ENCODE measurements at places on chromosomes 6 and 20.

- DNase-seq: no peak
Observed at GRCh38 chr20:22808628-22809027, 224.3 kb upstream of the FOXA2 start.

- DNase-seq: no peak
Observed at GRCh38 chr20:34557936-34558319, 590 bp upstream of the MAP1LC3A start.

DNA sequence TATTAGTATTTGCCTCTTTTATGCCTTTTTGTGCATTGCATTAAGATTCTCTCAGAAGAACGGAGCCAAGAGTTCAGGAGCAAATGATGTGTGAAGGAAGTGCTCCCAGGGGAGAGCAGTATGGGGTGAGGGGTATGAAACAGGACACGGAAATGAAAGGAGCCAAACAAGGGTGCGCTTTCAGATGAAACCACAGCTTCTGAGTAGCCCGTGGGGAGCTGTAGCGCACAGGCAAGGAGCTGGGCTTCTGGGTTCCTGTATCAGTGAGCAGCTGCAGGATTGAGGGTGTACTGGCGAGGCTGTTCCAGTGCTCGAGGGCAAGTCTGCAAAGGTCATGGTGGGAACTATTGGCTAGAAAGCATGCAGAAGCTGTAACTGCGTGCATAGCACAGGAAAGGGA, 25.4 kb downstream of the ANKEF1 start:
- DNase-seq: no peak

- DNase-seq: no peak
Observed at GRCh38 chr6:14930366-14930989, 315.4 kb upstream of the JARID2 start.

DNA sequence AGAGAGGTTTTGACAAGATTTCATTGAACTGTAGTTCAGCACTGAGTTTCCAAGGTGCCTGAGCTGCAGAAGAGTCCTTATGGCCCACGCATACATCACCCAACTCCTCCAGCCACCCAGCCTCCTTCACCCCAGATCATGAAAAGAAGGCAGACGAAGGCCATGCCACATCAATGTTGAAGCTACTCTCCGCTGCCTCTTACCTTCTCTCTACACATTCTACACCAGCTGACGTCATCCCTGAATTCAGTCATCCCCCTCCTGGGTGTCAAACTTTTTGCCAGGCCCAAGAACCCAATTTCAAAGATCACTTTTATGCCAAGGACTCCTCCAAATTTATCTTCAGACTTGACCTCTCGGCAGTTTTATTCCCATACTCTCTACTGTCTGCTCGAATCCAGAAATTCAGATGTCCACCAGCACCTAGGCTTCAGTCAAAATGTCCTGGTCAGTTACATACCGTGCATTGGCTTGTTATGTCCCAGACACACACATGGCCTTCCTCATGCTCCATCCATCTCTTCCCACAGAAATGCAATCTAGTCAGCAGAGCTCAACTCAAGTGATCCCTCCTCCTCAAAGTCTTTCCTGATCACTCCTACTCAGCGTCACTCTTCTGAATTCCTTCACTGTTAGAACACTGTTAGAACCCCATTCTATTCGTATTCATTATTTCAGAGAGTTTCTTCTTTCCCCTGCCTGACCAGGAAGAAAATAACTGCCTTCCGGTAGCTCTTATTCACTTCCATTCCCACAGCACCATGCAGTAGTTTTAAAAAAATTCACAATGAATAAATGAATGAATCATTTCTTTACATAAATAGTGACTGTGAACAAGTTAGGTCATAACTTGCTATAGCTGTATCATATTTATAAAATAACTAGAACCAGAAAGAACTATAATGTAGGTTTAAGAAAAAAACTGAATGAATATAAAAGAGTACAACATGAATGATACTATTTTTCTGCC, 11.5 kb downstream of the ATXN1 start:
- DNase-seq: no peak

DNA sequence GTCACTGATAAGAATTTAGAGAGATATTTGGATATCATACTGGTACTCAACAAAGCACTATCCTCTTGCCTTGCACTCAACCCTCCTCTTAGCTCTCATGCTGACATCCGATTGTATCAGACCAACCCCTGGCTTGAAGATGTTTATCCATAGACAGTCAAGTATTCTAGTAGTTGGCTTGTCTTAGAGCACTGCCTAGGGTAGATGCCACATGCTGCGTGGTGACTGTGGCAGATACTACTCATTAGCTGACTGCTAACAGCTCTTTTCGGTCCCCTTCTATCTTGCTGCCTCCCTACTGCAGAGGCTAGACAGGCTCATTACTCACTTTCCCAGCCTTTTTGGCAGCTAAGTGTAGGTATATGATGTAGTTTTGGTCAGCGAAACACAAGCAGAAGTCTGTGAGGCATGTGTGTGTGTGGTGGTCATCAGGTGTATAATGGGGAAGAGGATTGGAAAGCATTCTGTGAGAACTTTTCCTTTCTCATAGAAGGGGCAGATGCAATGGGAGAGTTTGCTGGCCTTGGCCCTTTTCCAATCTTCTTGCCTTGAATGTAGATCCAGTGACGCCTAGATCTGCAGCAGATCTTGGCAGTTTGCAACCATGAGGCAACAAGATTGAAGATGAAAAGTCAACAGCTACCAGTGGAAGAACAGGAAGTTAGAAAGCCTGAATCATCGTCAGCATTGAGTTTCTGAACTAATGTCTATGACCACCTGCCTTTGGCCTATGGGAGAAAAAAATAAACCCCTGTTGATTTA, 4.4 kb upstream of the IFNGR1 start:
- no peak for DNase-seq

DNA sequence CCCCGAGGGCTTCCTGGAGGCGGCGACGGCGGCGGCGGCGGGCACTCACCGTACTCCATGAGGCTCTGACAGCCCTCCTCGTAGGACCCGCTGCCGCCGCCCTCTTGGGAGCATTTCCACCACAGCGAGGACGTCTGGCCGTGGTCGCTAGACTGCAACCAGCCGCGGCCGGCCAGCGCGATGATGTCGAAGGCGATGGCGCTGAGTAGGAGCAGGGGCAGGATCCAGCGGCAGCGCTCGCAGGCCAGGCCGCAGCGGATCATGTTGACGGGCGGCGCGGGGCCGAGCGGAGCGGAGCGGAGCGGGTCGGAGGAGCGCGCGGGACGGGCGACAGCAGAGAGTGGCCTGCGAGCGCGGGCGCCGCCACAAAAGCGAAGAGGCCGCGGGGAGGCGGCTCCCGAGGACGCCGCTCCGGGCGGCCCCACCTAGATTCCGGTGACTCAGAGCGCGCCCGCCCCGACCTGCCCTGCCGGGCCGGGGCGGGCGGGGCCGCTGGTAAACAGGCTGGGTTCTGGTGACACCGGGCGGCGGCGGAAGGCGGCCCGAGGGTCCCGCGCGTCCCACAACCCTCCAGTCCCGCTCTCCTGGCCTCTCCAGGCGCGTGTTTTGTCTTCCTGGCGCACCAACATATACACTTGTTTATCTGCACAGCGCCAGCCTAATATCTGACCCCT, at the start of gene PERP:
Gene PERP (minus strand): TSS at position 342 of the 674 bp plus-strand sequence. CDS start 79 bp downstream, at position 263.
- peak; percentile 70 for DNase-seq

DNA sequence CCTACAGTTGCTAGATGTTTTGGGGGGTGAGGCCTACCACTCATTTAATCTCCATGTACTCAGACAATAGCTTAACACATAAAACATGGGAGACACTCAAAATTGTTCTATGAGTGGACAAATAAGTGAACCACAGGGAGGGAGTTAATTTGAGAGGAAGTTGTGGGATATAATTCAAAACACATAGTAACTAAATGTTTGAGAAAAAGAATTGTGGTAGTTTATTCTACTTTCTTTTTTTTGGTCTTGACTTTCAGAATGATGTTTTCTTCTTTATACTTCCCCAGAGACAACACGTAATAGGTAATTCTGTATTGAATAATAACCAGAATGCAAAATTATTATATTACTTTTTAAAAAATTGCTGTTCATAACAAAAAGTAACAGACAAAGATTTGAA, 453.8 kb downstream of the RFPL4B start:
- no peak for DNase-seq

DNA sequence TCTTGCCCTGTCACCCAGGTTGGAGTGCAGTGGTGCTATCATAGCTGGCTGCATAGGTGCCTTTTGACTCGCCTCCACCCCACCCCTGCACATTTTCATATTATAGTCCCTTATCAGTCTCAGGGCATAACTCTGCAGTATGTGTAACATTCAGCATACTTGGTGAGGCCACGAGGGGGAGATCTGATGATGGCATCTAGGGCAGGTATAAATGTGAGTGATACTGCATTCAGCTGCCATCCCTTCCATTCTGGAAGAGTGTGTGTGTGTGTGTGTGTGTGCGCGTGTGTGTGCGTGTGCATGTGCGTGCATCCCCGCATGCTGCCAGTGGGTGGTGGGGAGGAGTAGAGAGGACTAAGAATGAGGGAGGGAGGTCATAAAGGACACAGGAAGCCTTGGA, 81.4 kb downstream of the JARID2 start:
- no peak for DNase-seq

DNA sequence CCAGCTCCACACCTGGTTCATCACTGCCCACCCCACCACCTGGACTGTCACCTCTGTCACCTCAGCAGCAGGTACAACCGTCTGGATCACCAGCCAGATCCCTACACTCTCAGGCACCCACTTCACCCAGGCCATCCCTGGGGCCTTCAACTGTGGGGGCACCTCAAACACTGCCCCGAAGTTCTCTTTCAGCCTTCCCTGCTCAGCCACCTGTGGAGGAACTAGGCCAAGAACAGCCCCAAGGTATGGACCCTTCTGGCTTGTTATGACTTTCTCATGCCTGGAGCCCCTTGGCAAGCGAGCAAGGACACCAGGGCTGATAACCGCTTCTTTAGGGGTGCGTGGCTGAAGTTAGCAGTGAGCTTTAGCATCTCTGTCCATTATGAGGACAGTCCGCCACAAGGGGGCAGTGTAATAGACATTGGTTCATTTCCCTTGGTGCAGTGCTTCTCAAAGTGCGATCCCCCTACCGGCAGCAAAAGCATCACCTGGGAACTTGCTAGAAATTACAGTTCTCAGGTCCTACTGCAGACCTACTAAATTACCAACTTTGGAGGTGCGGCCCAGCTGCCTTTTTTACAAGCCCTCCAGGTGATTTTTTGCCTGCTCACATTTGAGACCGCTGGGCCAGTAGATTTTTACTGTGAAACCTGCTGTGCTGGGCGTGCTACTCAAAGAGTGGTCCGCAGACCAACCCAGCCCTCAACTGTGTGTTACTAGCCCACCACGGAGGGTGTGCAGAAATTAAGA, 32.5 kb downstream of the PNPLA1 start:
- DNase-seq: peak; percentile 82

DNA sequence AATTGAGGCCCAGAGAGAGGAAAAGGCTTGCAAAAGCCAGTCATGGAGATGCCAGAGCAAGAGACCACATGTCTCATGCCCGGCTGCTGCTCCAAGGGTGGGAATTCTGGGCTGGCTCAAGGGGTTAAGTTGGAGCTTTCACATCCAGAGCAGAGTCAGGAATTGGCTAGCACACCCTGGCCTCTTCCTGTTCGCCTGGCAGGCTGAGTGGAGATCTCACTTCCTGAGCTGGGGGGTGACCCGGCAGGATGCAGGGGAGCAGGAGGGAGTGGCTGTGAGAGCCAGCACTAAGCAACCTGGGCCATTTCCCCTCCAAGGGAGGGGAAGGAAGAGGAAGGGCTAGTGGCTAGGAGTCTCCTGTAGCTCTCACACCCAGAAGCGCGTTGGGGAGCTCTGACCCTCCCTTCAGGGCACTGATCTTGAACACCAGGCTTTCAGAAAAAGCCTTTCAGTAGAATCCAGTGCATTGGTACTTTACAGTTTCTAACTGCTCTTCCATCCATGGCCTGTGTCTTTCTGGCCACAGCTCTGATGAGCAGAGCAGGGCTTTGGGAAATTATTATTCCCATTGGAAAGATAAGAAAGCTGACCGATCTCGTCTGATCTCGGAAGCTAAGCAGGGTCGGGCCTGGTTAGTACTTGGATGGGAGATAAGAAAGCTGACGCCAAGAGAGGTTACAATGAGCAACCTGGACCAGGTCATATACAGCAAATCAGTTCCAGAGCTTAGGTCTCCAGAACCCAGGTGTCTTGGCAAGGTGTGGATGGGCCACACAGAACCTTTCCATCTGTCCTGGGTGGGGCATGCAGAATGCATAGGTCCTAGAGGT, 2.2 kb upstream of the CCM2L start:
- DNase-seq: no peak

DNA sequence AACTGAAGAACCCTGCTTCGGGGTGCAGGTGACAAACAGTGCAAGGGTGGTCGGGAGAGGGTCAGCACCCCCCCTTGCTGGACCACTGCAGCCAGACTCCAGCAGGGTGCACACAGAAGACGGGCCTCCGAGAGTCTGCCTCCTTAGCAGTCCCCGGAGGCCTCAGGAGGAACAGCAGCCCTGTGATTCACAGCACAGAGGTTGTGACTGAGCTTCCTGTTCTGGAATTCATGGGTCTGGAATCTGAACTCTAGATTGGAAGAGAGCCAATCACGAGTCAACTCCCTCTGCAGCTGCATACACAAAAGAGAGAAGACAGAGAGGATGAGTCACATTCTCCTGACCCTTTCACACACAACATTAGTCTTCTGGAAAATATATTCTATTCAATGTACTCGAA, 249.0 kb upstream of the OPRM1 start:
- DNase-seq: no peak

DNA sequence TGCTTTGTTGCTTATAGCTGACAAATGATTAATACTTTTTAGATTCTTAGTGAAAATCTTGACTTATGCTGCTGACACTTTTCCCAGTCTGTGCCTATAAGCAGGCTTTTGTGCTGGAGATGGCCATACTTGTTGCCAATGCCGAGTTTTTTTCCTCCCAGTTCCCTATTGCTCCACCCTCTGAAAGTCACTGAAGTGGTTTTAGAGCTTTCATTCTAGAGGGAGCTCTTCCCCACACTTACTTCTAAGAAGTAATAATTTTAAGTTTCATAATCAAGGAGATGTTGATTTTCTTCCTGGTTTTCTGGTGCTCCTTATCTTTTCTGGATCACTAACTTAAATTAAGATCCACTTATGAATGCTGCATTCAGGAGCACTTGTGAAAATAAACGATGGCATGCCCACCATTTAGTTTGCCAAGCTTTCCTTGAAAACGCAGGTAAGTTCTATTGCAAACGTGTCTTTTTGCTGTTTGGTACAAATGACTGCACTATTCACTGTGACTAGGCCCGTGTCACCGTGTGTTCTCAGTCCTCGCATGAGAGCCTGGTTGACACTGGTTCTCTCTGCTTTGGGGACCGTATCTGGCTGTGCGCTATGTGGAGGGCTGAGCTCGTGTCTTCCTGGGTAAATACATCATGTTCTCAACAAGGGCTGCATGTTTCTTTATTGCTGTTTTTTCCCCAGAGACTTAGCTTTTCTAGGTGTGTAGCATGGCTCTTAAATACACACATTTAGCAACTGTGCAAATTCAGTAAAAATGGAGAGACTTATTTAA, 50.2 kb downstream of the GFRA4 start:
- no peak for DNase-seq

- no peak for DNase-seq
Observed at GRCh38 chr20:19275038-19275629, 62.7 kb downstream of the SLC24A3 start.

GRCh38 chr6:95815389-95816056, 200.3 kb upstream of the FUT9 start:
- DNase-seq: no peak

- no peak for DNase-seq
Observed at GRCh38 chr20:62359491-62360121, 7.5 kb downstream of the LAMA5 start.
